A549 treated with AZD2906 at 1 μM for 4 hours (cell line): ENCODE measurements at places on chromosomes 7 and 10. TPM values are rescaled to one million over a fixed set of nuclear protein-coding genes. Genes with fewer than 3 reads are reported as not detected.

The PDE6C gene
- total RNA-seq, result not detected in 5 replicates

The HOXA9 gene
- total RNA-seq, result 0.37 to 0.89 TPM (median 0.53 TPM) in 5 replicates

The HTR7 gene
- total RNA-seq, result 0.14 to 0.23 TPM (median 0.19 TPM) in 5 replicates

The NUTM2B gene
- total RNA-seq, result 0.19 to 0.42 TPM (median 0.26 TPM) in 5 replicates

The BAIAP2L1 gene
- total RNA-seq, result 37.8 to 39.3 TPM (median 38.3 TPM) in 5 replicates
